ENCODE measurements at places on chromosomes 5 and 9. TPM values are rescaled to one million over a fixed set of nuclear protein-coding genes. Genes with fewer than 3 reads are reported as not detected.

CCDC69 gene
- total RNA-seq, result 31.4 TPM

SLC6A7 gene
- not detected for total RNA-seq

ADCY2 gene
- total RNA-seq, result not detected

NEURL1B gene
- 0.37 TPM for total RNA-seq

CSF1R gene
- total RNA-seq, result 0.27 TPM

PLCXD3 gene
- total RNA-seq, result not detected

Data from activated T-helper 2 cell treated with anti-CD3 and anti-CD28 coated beads, Interferon-gamma antibody, Interleukin-2, Interleukin-4, amounts not matched to agents 10 μg/mL and 5 μg/mL and 100 μg/mL, durations not matched to agents 14 hours and 24 hours and 36 hours (primary cell).